Chondrocyte (in vitro differentiated cells): ENCODE measurements at places on chromosomes 12 and 14. TPM values are rescaled to one million over a fixed set of nuclear protein-coding genes. Genes with fewer than 3 reads are reported as not detected.

DNA sequence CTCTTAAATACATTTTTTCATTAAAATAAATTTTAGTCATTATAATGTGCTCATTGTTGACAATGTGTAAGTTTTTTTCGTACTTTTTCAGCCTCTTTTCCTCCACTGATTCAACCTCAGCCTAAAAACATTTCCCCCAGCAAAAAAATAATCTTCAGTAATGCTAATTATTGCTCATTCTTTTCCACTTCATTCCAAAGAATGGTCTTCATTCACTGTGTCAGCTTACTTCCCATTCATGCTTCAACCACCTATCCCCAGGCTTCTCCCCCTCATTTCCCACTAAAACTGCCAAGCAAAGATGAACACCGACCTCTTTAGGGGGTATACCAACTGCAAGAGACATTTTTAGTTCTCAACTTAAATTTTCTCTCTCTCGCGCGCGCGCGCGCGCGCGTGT lies 2.7 kb upstream of the IPO8 start:
- no peak for DNase-seq
- H3K36me3 ChIP-seq, result no peaks in the 10 kb centered on the region
- no peaks in the 10 kb centered on the region for H3K27me3 ChIP-seq
- H3K4me3 ChIP-seq, result no peak overlapping the region
- H3K4me1 ChIP-seq, result peaks cover 21% of the 10 kb centered on the region

DNA sequence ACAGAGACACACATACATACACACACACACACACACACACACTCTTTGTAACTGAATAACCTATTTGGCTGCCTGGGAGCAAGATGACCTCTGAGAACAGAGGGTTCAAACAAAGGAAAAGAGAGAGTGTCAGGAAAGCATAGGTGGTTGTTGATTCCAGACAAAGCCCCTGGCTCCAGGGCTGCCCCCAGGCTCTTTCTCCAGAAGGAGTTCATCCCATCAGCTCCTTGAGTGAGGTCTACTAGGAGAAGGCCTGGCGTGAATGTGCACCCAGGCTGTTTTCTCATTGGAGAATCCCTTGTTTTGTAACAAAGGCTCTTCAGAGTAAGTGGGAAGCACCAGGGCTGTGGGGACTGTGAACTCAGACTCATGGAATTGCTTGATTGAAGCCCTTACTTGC lies 151.9 kb downstream of the EMP1 start:
- DNase-seq, result no peak
- peaks cover 23% of the 10 kb centered on the region for H3K4me1 ChIP-seq
- H3K27ac ChIP-seq, result no peak overlapping the region
- H3K4me3 ChIP-seq, result no peak overlapping the region

- H3K4me1 ChIP-seq, result peaks cover 5% of the 10 kb centered on the region
- no peak for DNase-seq
- peaks cover 6% of the 10 kb centered on the region for H3K27me3 ChIP-seq
- no peaks in the 10 kb centered on the region for H3K36me3 ChIP-seq
Measured at GRCh38 chr12:127749416-127749815, 517.6 kb upstream of the TMEM132C start.

DNA sequence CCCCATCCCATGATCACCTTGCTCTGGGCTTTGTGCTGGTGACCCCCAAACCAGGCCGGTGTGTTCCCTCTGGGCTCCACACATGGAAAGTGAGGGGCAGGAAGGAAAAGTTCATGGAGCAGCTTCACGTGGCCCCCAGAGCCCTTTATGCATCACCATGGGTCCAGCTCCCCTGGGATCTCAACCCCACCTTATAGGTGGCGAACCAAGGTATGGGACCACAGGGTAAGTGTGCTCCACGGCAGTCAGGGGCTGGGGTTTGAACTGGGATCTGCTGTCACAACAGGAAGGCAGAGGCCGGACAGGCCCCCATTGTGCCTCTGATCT lies 7.4 kb upstream of the BEGAIN start:
- H3K4me3 ChIP-seq, result no peak overlapping the region
- no peaks in the 10 kb centered on the region for H3K4me1 ChIP-seq
- H3K27ac ChIP-seq, result no peak overlapping the region
- no peaks in the 10 kb centered on the region for H3K36me3 ChIP-seq
- H3K27me3 ChIP-seq, result peaks cover 57% of the 10 kb centered on the region

DNA sequence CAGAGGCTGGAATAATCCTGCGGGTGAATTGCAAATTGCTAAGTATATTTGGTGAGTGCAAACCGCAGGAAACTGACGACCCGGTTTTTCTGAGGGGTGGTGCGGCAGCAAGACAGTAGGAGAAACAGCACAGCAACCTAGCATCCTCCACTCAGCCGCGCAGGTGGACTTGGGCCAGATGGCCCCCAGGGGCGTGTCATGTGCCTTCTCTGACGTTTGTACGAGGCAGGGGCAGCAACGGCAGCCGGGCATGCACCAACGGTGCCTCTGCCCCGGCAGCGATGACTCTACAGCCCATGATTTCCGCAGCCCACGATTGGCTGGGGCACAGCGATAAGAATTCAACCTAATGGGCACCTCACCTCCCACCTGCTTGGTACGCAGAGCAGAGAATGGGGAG lies 11.1 kb upstream of the CLEC2A start:
- H3K27me3 ChIP-seq, result peaks cover 6% of the 10 kb centered on the region
- DNase-seq, result no peak
- H3K27ac ChIP-seq, result no peak overlapping the region
- no peaks in the 10 kb centered on the region for H3K36me3 ChIP-seq

DNA sequence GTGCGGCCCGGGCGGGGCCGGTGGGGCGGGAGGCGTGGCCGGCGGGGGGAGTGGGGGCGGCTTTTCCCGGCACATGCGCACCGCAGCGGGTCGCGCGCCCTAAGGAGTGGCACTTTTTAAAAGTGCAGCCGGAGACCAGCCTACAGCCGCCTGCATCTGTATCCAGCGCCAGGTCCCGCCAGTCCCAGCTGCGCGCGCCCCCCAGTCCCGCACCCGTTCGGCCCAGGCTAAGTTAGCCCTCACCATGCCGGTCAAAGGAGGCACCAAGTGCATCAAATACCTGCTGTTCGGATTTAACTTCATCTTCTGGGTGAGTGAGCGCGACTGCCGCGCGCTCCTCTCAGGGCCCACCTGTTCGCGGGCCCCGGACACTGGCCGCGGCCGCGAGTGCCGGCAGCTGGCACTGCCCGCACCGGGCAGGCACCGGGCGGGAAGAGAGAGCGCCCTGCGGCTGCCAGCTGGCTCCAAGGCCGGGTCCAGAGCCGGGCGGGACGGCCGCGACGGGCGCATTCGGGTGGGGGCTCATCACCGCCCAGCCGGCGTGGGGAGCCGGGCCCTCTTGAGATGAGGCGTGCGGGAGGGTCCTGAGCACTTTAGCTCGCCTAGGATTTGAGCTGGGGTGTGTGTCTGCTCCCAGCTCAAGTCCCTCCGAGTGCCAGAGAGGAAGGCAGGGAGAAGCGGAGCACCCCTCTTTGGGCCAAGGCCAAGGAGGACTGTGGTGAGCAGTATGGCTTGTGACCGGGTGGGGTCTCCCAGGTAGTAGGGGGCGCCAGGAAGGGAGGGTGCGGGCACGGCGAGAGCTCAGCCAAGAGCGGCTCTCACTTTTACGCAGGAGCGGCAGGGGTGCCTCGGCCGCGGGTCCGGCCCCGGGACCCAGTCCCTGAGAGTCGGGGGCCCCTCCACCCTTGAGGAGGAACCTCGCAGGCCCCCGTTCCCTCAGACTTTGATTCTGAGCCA lies at the start of gene CD9:
TSS of gene CD9 (plus strand) at position 145 of the 957 bp plus-strand sequence. CDS start at position 245, 100 bp downstream.
- no peaks in the 10 kb centered on the region for H3K36me3 ChIP-seq
- H3K4me3 ChIP-seq, result peak within 1 kb of the TSS; percentile 76
- peaks cover 39% of the 10 kb centered on the region for H3K4me1 ChIP-seq
- DNase-seq, result no peak
- peak within 1 kb of the TSS; percentile 79 for H3K27ac ChIP-seq
- no peaks in the 10 kb centered on the region for H3K27me3 ChIP-seq

- no peak overlapping the region for H3K27ac ChIP-seq
- DNase-seq, result no peak
- no peak overlapping the region for H3K4me3 ChIP-seq
Measured at GRCh38 chr12:57224973-57225679, 4.4 kb upstream of the SHMT2 start.

DNA sequence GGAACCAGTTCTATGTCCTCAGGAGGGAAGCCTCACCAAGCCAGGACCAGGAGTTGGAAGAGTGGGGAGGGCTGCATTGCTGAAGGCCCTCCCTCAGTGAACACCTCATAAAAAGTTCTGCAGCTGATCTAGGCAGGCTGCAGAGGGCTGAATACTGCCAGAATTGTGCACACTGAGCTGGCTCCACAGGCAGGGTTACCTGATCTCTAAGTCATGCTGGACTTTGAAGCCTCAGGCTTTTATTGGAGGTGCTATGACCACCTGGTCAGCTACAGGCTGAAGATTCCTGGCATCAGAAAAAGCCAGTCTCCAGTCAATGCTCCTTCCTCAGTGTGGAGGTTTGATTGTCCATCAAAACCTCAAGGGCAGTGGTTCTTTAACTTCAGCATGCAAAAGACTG lies 39.7 kb downstream of the FOS start:
- no peak for DNase-seq
- H3K36me3 ChIP-seq, result peaks cover 2% of the 10 kb centered on the region
- peaks cover 11% of the 10 kb centered on the region for H3K4me1 ChIP-seq
- no peak overlapping the region for H3K27ac ChIP-seq

GRCh38 chr14:101665478-101666078 lies 95.9 kb upstream of the PPP2R5C start:
- peaks cover 56% of the 10 kb centered on the region for H3K27me3 ChIP-seq
- peaks cover 10% of the 10 kb centered on the region for H3K36me3 ChIP-seq
- no peak overlapping the region for H3K27ac ChIP-seq
- no peaks in the 10 kb centered on the region for H3K4me1 ChIP-seq

DNA sequence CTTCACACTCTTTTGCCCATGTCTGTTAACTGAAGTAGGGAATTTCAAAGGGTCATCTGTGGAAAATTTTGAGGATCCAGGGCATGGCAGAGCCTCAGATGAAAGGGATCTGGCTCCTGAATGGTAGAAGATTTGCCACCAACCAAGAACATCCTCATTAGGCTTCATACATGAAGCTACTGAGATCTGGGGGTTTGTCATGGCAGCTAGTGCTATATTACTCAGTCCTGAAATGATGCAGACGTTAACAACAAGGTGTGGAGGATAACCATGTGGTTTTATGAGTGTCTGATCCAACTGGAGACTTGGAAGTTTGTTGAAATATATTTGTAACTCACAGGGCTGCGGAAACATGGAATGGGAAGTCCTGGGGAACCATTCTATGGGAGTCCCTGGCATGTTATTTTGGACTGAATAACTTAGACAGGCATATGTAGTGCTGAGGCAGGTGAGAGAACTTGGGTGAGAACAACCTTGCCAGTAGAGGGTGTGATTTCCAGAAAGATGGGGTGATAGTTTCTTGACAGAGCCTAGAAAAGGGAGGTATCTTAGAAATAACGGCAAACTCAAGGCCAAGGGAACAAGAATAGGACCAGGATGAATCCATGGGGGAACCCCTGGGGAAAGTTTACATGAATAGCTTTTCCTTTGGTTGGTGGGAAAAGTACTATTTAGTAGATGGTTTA lies 42.0 kb upstream of the C12orf75 start:
- H3K27me3 ChIP-seq, result no peaks in the 10 kb centered on the region
- H3K4me3 ChIP-seq, result no peak overlapping the region
- no peaks in the 10 kb centered on the region for H3K36me3 ChIP-seq
- H3K27ac ChIP-seq, result no peak overlapping the region
- H3K4me1 ChIP-seq, result peaks cover 14% of the 10 kb centered on the region

GRCh38 chr12:93078577-93078976 lies 149.5 kb upstream of the EEA1 start:
- DNase-seq, result no peak
- no peaks in the 10 kb centered on the region for H3K27me3 ChIP-seq
- H3K36me3 ChIP-seq, result no peaks in the 10 kb centered on the region
- no peak overlapping the region for H3K4me3 ChIP-seq

DNA sequence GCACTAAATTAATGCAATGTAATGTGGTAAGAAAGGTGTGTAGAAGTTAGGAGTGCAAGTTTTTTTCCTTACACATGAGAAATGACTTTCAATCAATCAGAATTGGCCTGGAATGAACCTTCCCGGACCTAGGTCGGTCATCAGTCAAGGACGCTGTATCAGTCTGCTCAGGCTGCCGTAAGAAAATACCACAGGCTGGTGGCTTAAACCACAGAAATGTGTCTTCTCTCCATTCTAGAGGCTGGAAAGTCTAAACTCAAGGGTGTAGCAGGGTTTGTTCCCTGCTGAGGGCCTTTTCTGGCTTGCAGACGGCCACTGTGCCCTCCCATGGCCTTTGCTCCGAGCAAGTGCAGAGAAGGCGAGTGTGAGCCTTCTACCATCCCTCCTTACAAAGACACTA lies 86.6 kb upstream of the DYNC1H1 start:
- H3K27me3 ChIP-seq, result no peaks in the 10 kb centered on the region
- H3K27ac ChIP-seq, result no peak overlapping the region
- no peak overlapping the region for H3K4me3 ChIP-seq
- no peak for DNase-seq
- H3K36me3 ChIP-seq, result peaks cover 1% of the 10 kb centered on the region

- peaks cover 38% of the 10 kb centered on the region for H3K4me1 ChIP-seq
- DNase-seq, result no peak
- peaks cover 1% of the 10 kb centered on the region for H3K36me3 ChIP-seq
- no peak overlapping the region for H3K4me3 ChIP-seq
- no peaks in the 10 kb centered on the region for H3K27me3 ChIP-seq
- H3K27ac ChIP-seq, result peak overlapping the region; percentile 81
Measured at GRCh38 chr12:66514581-66514980, 164.3 kb downstream of the GRIP1 start.

DNA sequence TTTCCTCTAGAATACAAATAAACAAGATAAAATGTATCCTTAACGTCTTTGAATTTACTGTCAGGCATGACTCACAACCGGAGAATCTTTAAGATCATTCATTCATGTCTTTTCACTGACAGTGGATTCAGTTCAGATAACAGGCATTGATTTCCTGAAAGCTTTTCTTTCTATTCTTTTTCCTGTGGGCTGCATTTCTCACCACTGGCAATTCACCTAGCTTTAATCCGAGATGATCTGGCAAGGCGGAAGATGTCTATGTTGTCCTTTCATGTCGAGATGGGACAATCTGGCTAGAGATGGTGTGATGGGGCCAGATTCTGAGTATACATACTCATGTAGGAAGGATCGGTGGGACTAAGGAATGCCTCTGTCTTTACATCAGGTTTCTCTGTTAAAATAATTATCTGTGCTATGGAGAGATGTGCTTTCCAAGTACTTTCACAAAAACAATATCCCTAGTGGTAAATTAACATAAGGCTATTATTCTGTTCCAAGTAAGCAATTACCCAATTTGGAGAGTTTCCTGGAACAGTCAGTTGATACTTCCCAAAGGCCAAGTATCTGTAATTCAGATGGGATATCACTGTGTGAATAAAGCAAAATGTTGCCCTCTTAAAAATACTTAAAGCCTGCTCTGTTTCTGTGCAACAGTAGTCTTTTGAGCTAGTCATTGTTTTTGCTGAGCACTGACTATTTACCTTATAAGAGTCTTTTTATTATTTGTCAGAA lies 17.8 kb downstream of the ACSS3 start:
- H3K36me3 ChIP-seq, result no peaks in the 10 kb centered on the region
- H3K4me1 ChIP-seq, result no peaks in the 10 kb centered on the region
- H3K27me3 ChIP-seq, result no peaks in the 10 kb centered on the region
- H3K27ac ChIP-seq, result no peak overlapping the region

GRCh38 chr14:36522347-36522971 lies 2.4 kb upstream of the NKX2-1 start:
- DNase-seq, result no peak
- no peak overlapping the region for H3K4me3 ChIP-seq
- H3K27ac ChIP-seq, result no peak overlapping the region
- H3K36me3 ChIP-seq, result peaks cover 2% of the 10 kb centered on the region
- peaks cover 69% of the 10 kb centered on the region for H3K27me3 ChIP-seq
- H3K4me1 ChIP-seq, result peaks cover 12% of the 10 kb centered on the region

PTGR2 gene
- 2.1 to 4.0 TPM (median 2.8 TPM) in 3 replicates for total RNA-seq

HOXC11 gene
- total RNA-seq, result not detected in 3 replicates

GPR137C gene
- 0.99 to 2.6 TPM (median 1.6 TPM) in 3 replicates for total RNA-seq

VDR gene
- total RNA-seq, result 4.4 to 4.8 TPM (median 4.6 TPM) in 3 replicates

MUCL1 gene
- total RNA-seq, result not detected in 3 replicates

ATF7 gene
- total RNA-seq, result 44.4 to 52.7 TPM (median 51.2 TPM) in 3 replicates
